NCI-H524 (cell line): ENCODE measurements at places on chromosomes 7 and 10.

GRCh38 chr10:66350622-66351399 is 575.0 kb upstream of the LRRTM3 start:
- DNase-seq, result no peak

- no peak for DNase-seq
Measured at GRCh38 chr7:78780560-78780959, 672.9 kb downstream of the MAGI2 start.

DNA sequence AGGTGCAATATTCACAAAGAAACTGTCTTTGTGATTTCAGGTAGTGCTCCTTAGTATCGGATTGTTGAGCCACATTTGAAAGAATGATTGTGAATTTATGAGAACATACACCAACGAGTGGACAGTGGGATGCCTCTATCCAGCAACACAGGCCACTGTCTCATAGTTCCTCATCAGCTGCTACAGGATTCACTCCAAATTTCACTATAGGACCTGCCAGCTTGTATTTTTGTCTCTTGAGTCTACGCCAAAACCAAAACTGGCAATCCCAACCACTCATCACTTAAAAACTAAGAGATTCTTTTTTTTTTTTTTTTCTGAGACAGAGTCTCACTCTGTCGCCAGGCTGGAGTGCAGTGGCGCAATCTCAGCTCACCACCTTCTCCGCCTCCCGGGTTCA is 964.5 kb downstream of the CNTNAP2 start:
- no peak for DNase-seq

DNA sequence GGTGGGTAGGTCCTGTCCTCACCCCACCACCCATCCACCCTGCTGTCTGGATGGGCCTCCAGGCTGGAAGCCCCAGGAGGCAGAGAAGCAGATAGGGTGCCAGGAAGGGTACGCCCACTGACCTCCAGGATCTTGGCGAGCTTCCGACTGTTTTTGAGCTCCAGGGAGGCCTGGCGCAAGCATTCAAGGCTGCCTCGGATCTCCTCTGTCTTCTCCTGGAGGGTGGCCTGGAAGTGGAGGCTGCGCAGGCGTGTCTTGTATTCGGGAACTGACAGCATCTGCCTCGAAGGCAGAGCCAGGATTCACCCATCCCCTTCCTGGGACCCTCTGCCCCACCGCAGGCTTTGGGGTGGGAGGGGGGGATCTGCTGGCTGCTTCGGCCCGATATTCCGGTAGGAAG is 48.4 kb downstream of the GRID2IP start:
- DNase-seq, result no peak

DNA sequence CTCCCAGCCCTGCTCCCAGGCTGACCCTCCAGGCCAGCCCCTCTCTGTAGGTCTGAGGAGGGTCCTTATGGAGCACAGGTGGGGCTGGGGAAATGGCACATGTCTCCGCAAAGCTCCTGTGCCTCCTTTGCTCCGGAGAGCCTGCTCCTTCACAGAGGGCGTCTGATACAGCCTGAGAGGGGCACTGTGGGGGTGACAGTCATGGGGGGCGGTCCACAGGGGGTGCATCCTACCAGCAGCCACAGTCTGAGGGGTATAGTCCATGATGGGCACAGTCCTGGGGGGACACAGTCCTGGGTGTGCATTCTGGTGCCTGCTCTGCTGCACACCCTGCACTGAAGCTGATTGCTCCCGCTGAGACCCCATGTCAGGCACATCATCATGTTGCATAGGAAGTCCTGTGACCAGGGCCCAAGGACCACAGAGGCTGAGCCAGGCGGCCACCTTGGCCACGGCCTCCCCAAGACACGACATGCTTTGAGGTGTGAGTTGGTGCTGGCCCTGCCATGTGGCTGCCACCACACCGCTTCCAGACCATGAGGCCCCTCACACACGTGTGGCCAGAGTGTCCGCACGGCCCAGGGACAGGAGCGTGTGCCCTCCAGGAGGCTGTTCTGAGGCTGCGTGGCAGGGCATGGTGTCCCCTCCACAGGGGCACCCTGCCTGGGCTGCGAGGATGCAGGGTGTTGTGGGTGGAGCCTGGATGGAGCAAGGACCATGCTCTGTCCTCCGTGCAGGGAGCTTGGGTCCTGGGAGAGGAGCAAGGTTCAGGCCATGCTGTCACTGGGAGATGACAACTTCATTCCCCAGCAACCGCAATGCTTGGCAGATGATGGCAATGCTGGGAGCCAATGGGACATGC is 59.2 kb downstream of the PWWP2B start:
- no peak for DNase-seq

DNA sequence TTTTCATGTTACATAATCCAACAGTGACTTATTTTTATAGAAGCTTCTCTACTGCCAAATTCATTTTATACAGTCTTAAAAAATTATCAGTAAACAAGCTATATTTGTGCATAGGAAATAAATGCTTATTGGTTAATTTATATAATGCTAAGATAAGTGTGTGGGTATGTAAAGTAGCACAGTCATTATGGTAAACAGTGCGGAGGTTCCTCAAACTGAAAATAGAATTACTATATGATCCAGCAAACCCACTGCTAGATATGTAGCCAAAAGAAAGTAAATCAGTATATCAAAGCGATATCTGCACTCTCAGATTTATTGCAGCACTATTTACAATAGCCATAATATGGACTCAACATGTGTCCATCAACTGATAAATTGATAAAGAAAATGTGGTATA is 71.1 kb downstream of the ATRNL1 start:
- DNase-seq, result no peak

GRCh38 chr10:13104697-13105096 is 4.7 kb downstream of the OPTN start:
- DNase-seq, result no peak

DNA sequence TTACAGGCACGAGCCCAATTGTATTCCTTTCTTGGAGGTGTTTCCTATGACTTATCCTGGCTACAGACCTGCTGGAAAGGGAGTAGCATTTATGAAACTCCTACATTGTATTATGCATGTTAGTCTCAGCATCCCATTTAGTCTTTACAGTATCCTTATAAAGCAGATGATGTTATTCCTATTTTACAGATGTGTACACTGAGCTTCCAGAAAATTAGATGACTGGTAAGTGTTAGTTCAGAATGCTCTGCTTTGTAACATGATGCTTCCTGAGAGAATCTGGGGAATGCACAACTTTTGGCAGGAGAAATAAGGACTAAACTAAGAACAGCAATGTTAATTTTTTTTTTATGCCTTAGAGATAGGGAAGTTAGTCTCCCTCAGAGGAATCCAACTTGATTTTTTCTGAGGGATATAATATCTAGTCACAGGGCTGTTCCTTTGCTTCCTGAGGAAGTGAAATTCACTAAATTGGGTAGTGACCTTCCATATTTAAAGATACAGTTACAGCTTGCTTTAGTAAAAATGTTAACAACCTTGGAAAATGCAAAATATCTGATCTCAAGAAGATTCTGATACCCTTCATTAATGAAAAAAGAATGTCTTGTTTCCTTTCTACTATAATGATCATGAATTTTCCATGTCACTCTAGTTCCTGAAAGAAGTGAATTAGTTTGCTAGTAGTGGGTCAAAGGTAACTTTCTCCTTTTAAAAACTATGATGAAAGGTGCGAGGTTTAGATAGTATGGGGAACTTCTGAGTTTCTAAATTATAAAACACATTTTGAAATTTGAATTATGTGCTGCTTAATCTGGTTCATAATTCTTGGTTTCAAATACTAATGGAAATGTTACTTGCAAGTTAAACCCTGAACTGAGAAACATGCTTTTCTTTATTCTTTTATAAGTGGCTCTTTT is 194.0 kb upstream of the PRPS1L1 start:
- DNase-seq, result no peak

DNA sequence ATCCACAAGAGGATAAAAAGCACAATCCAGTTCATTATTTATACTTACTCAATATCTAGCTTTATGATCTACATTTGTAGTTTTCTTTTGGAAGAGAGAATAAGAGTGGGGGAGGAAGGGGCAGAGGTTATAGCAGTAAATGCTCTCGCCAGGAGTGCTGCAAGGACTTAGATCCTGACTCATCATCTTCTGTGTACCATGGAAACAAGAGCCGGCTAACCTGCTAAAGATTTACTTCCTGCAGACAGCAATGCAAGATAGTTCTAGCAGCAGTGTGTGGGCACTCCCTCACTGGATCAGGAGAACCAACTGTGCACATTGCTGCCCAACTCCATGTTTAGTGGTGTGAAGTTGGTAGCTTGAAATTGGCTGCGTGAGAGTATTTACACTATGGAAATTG is 47.7 kb upstream of the TRIL start:
- DNase-seq, result no peak

DNA sequence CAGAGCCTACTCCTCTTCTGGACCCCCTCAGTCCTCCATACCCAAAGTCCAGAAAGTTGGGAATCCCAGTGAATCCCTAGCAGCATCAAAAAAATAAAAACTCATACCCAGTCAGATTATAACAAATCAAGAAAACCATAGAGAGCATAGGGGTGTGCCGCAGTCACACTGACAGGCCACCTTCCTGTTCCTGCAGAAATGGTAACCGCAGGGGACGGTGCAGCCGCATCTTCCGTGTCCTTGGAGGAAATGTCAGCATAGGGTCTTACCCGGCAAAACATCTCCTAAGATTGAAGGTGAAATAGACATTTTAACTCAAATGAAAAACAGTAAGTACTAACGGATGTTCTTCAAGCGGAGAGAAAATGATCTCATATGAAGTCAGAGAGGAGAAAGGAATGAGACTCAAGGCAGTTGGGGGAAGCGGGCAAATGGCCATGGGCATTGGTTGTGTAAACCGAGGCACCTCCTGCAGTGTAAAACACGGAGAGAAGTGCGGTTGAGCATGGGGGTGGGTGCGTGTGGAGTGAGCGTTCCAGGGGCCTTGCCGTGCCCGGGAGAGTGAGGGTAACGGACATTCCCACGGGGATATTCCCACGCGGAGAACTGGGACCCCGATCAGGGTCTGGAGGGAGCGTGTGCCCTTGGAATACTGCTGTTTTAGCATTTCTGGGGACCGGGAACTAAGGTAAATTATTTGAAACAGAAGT is 110.8 kb downstream of the NKX6-2 start:
- no peak for DNase-seq
